ENCODE measurements at places on chromosomes 3 and 15.
A peak's percentile ranks its signal among the peaks of the same experiment; 100 is the strongest.

DNA sequence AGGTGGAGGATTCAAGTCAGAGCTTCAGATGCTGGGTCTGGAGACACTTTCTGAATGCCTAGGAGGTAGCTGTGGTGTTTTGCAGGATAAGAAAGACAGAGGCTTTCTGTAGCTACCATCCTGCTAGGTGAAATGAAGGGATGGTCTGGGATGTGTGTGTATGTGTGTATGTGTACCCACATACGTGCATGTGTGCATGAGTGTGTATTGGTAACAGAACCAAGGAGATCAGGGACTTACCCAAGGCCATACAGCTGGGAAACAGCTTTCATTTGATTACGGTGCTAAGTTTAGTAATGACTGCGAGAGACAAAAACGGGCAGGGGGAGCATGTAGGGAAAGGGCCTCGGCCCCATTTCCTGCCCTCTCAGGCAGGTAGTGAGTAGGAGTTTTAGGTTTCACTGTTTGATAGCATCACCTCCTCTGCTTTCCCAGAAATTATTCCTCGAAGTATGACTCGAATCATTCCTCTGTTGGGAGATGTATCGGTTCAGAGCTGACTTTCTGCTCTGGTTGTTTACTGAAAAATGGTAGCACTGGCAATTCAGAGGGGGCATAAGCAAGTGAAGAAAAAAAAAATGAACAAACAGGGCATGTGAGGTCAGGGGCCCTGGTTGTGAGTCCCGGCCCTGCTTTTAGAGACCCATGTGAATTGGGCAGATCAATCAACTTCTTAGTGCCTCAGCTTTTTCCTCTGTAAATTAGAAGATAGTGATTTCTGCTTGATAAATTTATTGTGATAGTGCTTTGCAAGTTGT lies 130.7 kb downstream of the LPP start:
- DNase-seq: no peak

DNA sequence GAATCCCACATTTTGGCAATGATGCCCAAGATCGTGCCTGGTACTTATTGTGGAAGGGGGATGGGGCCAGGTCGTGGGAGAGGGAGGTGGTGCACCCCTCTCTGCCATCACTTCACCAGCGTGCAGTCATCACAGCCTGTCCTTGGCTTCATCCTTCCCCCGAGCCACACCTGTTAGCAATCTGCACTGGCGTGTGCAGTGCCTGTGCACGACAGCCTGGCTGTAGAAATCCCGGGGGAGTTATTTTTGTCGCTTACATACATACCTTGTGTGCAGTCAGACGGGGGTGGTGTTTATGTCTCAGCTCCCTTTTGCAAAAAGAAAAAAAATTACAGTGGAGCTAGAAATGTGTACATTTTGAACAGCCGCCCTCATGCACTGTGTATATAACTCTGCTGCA lies 216.0 kb downstream of the TLE3 start:
- DNase-seq: peak; percentile 46

DNA sequence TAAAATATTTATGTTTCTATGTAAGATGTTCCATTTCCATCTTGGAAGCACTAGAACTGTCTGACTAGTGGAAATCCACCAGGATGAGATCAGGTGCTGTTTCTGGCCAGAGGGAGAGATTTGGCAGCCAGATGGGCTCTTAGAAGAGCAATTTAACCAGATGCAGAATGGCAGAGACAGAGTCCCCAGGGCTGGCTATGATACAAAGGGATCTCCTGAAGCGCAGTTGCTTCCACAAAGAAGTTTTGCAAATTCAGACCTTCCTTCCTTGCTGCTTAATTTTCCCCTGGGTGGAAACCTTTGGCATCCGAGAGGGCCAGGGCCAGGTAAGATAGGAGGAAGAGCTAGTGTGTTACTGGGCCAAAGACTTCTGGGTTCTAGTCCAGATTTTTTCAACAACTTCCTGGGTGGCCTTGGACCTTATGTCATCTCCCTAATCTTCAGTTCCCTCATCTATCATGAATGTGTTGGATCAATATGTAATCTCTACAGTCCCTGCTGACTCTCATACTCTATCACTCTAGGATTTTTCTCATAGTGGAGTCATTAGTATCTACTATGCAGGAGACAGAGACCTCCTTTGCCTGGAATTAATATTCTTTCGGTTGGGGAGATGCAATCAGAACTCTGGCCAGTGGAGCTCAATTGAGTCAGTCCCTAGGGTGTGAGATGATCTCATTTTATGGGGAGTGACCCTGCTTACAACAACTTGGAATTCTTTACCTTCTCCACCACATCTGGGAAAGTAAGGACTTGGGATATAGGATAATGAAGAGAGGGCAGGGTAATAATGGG lies 41.1 kb upstream of the NDUFB4 start:
- DNase-seq: no peak

- DNase-seq: no peak
Measured at GRCh38 chr3:42214064-42214463, 51.9 kb downstream of the CCK start.

GRCh38 chr3:48437812-48438211 lies 2.1 kb downstream of the CCDC51 start:
- DNase-seq: no peak

DNA sequence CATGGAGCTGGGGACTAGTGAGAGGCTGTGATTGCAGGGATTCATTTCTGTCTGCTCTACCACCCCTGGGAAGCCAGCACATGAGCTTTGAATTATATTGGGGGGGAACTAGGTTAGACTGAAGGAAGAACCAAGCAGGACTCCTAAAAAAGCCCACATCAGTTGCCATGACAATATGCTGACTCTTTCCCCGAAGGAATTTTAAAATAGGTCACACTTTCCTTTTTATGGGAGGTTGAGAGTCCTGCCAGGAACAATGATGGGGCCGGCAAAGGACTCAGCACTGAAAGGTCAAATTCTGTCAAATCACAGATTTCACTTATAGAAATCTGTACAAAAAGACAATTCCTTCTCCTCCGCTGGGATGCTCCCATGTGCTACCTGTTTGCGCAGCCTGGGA lies 130.8 kb downstream of the ZNF621 start:
- DNase-seq: no peak

- no peak for DNase-seq
Measured at GRCh38 chr3:8385848-8386620, 115.6 kb upstream of the LMCD1 start.

GRCh38 chr15:80800067-80800466 lies 20.9 kb downstream of the CEMIP start:
- DNase-seq: no peak

- DNase-seq: no peak
Measured at GRCh38 chr3:66121318-66121717, 82.6 kb upstream of the MAGI1 start.

DNA sequence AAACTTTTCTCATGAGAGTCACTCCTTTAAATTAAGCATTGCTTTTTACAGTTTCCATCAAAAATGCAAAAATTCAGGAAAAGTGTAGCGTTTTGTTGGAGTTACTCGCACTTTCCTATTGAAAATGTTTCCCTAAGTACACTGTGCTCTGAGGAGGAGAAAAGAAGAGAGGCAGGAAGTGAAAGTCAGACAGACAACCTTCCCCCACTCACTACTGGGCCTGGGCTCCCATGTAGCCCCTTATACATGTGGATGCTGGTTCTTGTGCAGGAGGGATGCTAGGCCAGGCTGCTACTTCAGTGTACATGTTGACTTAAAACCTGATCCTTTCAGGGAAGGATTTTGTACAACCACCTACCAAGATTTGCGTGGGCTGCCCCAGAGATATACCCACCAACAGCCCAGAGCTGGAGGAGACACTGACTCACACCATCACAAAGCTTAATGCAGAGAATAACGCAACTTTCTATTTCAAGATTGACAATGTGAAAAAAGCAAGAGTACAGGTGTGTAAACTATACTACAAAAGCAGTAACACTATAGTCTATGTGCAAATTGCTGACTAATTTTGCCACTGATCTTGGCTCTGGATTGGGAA lies 15.1 kb downstream of the KNG1 start:
- no peak for DNase-seq

GRCh38 chr15:55872471-55872870 lies 120.9 kb downstream of the NEDD4 start:
- no peak for DNase-seq

GRCh38 chr15:52448011-52448890 lies 80.4 kb downstream of the MYO5A start:
- DNase-seq: no peak

- no peak for DNase-seq
Measured at GRCh38 chr15:41876007-41876406, 17.8 kb downstream of the SPTBN5 start.

GRCh38 chr3:170699158-170700053 lies 113.5 kb upstream of the SLC7A14 start:
- DNase-seq: no peak

GRCh38 chr15:44264148-44264547 lies 24.4 kb upstream of the GOLM2 start:
- no peak for DNase-seq

- DNase-seq: no peak
Measured at GRCh38 chr3:89740881-89741177, 633.4 kb downstream of the EPHA3 start.
